ENCODE measurements at places on chromosomes 16 and 17. TPM values are rescaled to one million over a fixed set of nuclear protein-coding genes. Genes with fewer than 3 reads are reported as not detected.

DNA sequence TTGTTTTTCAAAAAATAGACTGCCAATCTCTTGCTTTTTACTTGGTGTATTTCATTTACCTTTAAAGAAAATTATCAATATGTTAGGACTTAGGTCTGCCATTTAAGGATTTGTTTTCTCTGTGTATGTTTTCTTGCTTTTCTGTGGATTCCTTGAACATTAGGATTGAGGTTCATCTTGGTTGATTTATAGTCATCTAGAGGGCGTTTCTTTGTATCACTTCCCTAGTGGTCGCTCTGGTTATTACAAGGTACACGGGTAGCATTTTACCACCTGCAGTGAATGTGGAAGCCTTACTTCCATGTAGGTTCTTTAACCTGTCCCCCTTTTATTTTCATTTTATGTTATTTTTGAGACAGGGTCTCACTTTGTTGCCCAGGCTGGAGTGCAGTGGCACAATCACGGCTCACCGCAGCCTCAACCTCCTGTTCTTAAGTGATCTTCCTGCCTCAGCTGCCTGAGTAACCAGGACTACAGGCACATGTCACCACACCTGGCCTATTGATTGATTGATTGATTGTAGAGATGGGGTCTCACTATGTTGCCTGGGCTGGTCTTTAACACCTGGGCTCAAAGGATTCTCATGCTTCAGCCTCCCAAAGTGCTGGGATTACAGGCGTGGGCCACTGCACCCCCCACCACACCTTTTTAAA is 35.2 kb upstream of the CBX4 start:
- no peak for DNase-seq

- no peak for DNase-seq
These were observed 20.6 kb downstream of the B9D1 start for GRCh38 chr17:19341641-19342610.

The DNAH9 gene
- not detected for total RNA-seq

The LITAF gene
- 121 TPM for total RNA-seq

GRCh38 chr17:37827905-37828650 is 83.2 kb upstream of the HNF1B start:
- no peak for DNase-seq

The OR1F1 gene
- total RNA-seq: not detected

The SKA2 gene
- total RNA-seq: 62.2 TPM

DNA sequence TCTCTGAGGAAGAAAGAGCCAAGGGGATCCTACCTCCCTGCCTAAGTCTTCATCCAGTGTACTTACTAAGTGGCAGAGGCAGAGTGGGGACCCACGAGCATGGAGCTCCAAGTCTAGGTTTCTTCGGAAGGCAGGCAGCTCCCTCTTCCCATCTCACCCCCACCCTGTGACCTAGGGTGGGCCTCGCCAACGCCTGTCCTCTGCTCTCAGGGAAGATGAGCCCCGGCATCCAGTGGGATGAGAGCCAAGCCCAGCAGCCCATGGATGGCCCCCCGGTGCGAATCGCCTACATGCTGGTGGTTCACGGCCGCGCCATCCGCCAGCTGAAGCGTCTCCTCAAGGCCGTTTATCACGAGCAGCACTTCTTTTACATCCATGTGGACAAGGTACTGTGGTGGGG is 8.3 kb downstream of the XYLT2 start:
- DNase-seq: no peak

DNA sequence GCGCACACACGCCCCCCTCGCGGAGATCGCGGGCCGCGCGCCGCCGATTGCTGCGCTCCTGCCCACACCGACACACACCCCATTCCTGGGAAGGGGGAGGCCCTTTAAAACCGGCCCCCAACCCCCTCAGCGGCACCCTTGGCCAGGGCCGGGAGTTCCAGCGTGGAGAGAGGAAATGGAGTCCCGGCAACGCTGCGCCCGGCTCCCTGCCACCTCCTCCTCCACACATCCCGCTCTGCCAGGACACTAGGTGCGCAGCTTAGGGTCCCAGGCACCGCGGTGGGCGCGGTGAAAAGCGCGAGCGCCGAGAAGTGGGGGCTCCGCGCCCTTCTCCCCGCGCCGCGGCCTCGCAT is 397 bp downstream of the CDC42EP4 start:
- peak; percentile 18 for DNase-seq

DNA sequence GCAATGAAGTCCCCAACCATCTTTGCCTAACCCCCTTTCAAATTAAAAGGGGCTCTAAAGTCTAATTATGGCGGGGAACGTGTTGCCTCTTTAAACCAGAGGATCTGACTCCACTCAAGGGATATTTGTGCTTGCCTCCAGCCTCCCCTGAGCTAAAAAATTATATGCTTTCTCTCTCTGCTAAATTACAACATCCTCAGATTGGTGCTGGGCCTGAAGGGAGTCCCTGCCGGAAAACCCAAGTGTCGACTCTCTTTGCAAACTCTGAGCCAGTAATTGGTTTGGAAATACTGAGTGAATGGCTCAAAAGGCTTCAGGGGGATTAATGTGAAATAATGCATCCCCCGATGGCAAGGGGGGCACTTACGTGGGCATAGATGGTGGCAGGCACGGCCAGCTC is 208.5 kb upstream of the TNRC6C start:
- no peak for DNase-seq

- no peak for DNase-seq
These were observed 16.9 kb upstream of the MAPT start for GRCh38 chr17:45877467-45877866.

DNA sequence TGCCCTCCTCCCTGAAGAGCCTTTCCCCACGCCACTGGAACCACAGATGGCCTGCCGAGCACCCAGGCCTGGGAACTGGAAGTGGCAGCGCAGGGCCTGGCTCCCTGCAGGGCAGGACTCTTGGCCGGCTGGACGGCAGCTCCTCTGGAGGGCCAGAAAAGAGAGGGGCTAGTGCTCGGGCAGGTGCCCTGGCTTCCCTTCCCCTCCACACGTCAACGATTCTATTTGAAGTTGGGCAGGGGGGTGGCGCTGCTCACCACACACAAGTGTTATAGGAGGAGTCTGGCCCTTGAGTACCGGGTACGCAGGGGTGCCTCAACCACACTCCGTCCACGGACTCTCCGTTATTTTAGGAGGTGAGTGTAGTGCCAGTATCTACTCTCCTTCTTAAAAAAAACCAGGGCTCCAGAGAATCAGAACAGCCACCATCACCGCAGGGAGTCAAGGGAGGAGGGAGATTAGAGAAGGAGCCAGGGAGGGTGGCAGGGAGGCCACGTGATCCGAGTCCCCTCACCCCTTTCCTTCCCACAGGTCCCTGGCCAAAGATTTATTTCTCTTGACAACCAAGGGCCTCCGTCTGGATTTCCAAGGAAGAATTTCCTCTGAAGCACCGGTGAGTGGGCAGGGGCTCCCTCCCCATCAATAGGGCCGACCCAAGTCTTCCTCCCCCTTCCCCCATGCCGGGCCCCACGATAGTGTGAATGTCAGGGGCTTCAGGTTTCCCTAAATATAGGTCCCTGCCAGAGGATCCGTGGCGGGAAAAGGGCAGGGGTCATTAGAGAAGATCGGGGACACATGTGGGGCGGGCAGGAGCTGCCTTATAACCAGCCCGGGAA is 1.4 kb upstream of the ALDOA start:
- peak; percentile 66 for DNase-seq

The SPATA32 gene
- total RNA-seq: 0.67 TPM

The MT1M gene
- total RNA-seq: not detected

The CBFA2T3 gene
- total RNA-seq: 0.23 TPM

The HLF gene
- total RNA-seq: 4.5 TPM

- DNase-seq: no peak
These were observed 23.3 kb upstream of the CCR7 start for GRCh38 chr17:40588552-40588951.

DNA sequence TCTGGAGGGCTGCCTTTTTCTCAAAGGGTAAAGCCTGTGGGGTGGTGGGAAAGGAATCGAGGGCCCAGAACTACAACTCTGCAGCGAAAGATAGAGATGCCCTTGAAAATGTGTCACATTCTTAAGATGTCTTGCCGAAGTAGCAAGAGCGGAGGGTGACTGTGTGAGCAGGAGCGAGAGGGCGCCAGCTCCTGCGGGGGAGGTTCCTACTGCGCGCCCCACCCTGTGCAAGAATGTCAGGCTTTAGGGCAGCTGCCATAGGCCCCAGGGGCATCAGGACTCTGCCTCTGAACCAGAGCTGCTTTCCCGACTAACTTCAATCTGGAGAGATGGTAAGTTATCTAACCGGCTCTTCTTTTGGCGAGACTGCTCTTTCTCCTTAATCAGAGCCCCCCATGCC is 11.8 kb upstream of the ITGAE start:
- DNase-seq: no peak
